ENCODE measurements at places on chromosomes 5 and 9.

- no peak for DNase-seq
Measured at GRCh38 chr9:85987236-85987635, 46.3 kb downstream of the NAA35 start.

DNA sequence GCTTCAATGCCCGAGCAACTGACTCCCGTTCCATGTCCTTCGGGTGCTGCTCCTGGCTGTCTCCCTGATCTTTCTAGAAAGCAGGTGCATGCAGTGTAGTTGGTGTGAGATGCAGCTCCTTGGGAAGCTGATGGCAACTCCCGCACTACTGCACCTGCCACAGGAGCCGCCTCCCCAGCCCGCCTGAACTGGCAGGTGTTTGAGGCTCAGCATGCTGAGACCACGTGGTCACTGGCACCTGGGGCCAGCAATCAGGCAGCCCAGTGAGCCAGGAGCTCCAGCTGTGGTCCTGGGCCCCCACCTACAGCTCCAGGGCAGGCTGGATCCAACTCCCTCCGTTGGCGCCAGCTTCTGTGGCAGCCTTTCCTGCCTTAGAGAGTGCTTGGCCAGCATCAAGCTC is 111.5 kb downstream of the ICE1 start:
- no peak for DNase-seq

- DNase-seq, result no peak
Measured at GRCh38 chr9:108466304-108466703, 389.5 kb downstream of the ACTL7B start.

DNA sequence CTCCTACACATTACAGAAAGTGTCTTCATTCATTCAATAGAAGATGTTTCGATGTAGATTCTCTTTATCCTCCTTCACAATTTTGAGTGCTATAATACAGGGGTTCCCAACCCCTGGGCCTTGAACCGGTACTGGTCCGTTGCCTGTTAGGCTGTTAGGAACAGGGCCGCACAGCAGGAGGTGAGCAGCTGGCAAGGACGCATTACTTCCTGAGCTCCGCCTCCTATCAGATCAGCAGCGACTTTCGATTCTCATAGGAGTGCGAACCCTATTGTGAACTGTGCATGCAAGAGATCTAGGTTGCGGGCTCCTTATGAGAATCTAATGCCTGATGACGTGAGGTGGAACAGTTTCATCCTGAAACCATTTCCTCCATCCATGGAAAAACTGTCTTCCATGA is 153.0 kb upstream of the SMC2 start:
- no peak for DNase-seq

DNA sequence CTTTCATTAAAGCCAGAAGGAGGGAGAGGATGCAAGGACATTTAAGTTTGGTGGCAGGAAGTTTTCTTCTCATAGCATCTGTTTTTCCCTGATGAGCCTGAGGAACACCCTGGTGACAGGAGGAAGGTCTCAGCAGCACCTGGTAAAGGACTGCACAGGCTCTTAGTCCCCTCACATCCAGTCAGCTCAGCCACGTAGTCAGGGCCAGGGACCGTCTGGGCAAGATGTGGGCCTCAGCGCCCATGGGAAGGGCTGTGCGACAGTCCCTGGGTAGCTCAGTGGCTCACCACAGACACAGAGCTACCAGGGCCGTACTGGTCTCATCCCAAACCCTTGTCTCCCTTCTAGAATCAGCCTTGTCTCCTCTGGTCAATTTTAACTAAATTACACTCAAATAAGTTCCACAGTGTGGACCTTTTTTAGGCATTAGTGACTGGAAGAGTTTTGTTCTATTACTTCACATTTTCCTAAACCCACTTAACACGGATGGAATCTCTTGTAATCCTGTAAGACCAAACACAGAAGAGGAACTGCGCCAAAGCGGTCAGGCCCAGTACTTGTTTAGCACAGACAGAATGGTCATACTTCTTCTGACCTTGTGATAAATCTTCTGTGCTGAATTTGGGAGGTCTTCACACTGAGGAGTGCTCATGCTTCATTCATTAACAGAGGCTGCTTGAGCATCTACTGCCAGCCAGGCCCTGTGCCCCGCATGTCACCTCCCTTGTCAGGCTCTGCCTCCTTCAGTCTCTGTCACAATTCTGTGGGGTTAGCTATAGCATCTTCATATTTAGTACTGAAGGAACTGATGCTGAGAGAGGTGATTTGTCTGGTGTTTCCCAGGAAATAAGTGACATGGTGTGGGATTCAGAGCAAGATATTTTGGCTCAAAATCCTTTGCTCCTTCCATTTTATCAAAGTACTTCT is 91.4 kb downstream of the ANGPTL2 start:
- no peak for DNase-seq

DNA sequence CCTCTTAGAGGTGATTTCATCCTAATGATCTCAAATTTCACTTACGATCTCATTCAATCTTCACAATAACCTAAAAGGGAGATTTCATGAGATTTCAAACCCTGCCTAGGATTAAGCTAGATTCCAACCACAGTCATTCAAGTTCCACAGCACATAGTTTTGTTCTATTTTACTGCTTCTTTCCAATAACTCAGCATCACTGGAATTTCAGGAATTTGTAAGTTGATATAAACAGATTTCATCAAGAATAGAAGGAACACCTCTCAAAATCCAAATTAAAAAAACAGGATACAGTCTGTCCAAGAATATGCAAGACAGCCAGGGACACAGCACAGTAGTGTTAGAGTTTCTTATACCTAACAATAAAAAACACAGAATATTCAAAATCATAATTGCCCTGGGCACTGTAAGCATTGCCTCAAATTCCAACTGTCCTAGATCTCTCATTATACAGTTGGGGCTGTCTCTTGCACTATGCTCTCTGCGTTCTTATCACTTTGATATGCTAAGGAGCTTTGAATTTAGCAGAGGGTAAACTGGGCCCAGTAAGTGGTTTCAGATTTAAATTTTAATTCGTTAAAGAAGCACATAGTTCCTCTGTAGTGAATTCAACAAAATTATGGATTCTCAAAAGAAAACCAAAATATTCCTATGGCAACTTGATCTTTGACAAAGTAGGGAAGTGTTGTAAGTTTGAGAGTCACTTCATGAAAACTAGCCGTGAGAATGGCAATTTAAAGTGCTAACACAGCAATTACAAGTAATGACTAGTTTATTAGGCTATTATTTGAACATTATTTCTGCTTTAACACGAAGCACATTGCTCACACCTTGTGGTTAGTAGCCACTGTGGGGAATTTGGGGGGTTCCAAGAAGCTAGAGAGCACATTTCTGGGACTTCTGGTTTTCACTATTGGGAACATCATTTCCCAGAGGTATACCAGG is 478.6 kb upstream of the C9orf72 start:
- DNase-seq, result no peak

DNA sequence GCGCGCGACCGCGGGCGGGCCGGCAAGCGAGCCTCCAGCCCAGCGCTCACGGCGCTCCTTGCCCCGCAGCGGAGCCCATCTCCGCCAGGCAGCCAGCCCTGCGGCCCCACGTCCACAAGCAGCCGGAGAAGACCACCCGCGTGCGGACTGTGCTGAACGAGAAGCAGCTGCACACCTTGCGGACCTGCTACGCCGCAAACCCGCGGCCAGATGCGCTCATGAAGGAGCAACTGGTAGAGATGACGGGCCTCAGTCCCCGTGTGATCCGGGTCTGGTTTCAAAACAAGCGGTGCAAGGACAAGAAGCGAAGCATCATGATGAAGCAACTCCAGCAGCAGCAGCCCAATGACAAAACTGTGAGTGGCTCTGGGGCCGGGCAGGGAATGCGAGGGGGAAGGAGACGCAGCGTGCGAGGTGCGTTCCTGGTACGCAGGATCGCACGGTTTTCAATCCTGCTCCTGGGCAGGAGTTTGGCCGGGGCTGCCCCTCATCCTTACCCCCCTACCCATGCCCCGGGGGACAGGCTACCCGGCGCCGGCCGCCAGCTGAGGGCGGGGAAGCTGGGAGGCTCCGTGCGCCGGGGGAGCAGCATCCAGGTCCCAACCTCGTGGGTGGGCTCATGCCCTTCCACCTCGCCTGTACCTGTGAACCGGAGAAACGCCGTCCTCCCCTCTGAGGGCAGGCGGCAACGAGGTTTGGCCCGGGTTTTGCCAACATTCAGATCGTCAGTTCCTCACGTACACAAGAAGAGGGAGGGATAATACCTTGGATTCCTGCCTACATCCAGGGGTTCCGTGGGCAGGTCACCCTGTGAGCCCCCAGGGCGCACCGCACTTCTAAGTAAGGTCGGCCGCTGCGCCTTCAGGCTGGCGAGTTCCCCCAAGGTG is 6.6 kb downstream of the ISL1 start:
- DNase-seq, result no peak

- no peak for DNase-seq
Measured at GRCh38 chr9:120966013-120966369, 39.4 kb upstream of the TRAF1 start.

DNA sequence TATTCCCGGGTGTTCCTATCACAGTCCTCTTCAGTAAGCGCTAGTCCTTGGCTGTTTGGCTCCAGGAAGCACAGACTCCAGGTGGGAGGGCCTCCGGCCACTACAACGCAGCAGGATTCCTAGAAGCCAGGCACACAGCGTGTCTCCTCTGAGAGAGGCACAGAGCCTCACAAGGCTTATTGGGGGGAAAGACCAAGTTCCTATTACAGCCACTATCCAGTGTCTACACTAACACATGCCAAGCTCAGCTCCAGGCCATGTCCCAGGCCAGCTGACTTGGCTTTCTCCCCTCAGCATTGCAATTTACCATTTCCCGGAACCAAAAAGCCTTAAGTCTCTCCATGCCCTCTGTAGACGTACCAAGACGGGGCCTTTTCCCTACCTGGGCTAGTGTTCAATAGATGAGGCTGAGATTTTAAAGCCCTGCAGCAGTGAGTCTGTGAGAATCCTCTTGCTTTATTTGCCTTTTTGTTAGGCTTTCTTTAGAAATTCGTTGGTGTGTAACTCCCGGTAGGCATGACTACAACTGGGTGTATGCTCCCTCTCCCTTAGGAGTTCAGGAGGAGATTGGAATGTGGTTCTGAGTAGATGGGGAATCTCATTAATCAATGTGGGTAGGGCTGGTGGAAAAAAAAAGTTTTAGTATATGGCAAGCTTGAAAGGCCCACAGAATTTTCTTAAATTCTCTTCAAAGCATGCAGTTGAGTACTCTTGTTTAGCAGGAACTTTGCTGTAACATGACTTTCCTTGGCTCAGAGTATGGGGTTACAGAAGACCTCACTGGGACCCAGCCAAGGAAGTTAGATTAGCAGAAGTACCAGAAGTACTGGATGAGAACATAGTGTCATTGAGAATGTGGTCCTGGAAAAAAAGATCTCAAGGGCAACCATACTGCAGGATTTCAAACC is 84.3 kb upstream of the SLC1A3 start:
- no peak for DNase-seq

DNA sequence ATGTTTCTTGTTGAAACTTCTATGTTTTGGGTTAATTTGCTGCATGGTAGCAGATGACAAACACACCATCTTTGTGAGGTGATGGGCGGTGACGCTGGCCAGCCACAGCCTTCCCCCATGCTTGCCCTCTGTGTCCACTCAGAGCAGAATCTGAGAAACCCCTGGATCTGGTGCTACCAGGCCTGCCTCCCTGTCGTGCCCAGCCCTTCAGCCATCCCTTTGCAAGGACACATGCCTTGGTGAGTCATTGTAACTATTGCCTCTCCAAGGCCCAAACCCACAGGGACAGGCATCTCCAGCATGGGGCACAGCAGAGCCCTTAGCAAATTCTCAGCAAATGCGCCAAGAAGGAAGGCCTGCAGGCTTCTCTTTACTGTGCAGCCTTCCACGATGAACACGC is 48.1 kb upstream of the FCN1 start:
- DNase-seq, result no peak

DNA sequence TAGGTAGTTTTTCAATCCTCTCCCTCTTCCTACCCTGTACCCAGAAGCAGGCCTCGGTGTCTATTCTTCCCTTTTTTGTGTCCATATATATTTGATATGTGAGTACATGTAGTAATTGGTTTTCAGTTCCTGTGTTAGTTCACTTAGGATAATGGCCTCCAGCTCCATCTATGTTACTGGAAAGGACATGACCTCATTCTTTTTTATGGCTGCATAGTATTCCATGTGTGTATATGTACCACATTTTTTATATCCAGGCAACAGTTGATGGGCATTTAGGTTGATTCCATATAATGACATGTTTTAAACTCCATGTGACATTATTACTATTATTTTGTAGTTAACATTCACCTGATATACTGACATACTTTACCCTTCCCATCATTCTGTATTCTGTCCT is 49.1 kb downstream of the CAVIN4 start:
- DNase-seq, result no peak

GRCh38 chr5:177492841-177493240 is 4.6 kb downstream of the PDLIM7 start:
- no peak for DNase-seq

- no peak for DNase-seq
Measured at GRCh38 chr9:134811673-134812342, 68.8 kb upstream of the FCN2 start.

DNA sequence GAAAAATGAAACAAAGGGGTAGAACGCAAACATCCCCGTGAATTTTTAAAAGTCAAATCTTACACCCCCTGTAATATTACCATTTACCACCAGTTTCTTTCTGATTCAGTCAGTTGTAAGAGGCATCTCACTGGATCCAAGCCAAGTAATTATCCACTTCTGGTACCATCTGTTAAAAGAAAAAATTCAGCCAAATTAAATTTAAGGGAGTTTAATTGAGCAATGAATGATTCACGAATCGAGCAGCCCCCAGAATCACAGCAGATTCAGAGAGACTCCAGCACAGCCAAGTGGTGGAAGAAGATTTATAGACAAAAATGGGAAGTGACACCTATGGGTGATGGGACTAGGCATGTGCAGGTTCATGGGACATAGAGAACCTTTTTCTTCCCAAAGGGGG is 29.9 kb upstream of the MTMR12 start:
- DNase-seq, result no peak

GRCh38 chr5:98069876-98070512 is 703.5 kb upstream of the RGMB start:
- no peak for DNase-seq

GRCh38 chr5:178155065-178155464 is 1.4 kb upstream of the NHP2 start:
- DNase-seq, result no peak

DNA sequence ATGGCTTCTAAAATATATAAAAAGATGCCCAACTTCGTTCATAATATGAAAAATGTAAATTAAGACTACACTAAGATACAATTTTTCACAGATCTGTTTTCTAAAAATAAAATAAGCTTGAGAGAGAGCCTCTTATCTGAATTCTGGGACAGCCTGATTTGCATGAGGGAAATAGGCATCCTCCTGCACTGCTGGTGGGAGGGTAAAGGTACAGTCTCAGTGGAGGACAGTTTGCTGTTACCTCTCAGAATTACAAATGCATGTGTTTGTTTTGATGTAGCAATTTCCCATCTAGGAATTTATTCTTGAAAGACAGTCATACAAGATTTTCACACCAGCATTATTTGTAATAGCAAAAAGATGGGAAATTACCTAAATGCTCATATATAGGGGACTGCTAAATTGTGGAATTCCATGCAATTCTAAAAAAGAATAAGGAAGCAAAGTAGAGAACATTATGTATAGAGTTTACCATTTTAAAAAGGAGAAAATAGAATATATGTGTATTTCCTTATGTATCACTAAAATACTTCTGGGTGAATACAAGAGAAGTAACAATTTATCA is 75.7 kb downstream of the ZSWIM6 start:
- no peak for DNase-seq

- DNase-seq, result no peak
Measured at GRCh38 chr9:78306222-78307076, 9.5 kb downstream of the PSAT1 start.

- no peak for DNase-seq
Measured at GRCh38 chr5:127987354-127988145, 96.0 kb upstream of the SLC12A2 start.
